ENCODE measurements at places on chromosomes 2 and 18.

GRCh38 chr2:66423391-66424124, 11.4 kb upstream of the MEIS1 start:
- no peak for DNase-seq

DNA sequence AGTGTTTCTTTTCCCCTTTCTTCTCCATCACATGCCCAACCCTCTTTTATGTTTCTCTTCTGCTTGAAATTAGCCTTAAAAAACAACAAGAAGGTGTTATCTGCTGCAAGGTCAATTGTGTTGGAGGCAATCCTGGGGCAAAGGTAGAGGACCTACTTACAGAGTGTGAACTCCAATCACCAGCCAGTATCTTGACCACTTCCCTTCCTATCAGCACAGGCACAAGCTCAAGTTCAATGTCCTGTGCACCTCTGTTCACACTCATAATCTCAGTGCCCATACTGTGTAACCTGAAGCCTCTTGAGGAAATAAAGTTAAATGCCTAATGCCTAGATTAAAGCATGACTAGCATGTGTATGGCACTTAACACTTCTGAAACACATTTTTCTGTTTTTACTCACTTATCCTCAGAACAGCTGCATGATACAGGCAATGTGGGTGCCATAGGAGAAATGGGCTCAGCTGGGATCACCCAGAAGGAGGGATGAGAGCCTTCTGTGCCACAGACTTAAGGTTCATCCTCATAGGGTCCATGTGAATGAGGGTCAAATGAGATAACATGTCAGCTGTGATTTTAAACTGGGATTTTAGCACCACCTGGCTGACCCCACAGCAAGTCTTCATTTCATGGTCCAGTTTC, 701.5 kb downstream of the BCL11A start:
- DNase-seq: no peak

- no peak for DNase-seq
Observed at GRCh38 chr2:112065486-112065885, 10.4 kb downstream of the TMEM87B start.

DNA sequence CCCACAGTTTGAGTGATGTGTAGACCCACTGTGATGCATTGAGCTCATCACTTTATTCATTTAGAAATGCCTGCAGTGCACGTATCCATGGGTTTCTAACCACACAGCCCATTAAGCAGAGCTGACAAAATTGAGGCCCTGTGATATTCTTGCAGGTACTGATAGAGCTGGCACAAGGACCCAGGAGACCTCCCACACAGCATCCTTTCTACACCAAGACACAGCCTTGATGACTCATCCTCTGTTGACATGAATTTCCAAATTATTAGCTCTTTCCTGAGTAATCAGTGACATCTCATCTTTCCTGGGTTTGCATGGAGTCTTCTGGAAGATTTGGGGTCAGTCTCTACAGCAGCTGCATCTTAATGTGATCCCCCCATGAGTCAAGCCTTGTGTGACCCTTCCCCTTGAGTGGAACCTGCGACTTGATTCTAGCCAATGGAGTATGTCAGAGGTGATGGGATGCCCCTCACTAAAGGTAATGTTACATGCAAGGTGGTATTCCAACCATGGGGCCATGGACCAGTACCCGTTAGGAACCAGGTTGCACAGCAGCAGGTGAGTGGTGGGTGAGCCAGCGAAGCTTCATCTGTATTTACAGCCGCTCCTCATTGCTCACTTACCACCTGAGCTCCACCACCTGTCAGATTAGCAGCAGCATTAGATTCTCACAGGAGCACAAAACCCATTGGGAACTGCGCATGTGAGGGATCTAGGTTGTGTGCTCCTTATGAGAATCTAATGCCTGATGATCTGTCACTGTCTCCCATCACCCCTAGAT, 181.1 kb upstream of the ARL4C start:
- no peak for DNase-seq

DNA sequence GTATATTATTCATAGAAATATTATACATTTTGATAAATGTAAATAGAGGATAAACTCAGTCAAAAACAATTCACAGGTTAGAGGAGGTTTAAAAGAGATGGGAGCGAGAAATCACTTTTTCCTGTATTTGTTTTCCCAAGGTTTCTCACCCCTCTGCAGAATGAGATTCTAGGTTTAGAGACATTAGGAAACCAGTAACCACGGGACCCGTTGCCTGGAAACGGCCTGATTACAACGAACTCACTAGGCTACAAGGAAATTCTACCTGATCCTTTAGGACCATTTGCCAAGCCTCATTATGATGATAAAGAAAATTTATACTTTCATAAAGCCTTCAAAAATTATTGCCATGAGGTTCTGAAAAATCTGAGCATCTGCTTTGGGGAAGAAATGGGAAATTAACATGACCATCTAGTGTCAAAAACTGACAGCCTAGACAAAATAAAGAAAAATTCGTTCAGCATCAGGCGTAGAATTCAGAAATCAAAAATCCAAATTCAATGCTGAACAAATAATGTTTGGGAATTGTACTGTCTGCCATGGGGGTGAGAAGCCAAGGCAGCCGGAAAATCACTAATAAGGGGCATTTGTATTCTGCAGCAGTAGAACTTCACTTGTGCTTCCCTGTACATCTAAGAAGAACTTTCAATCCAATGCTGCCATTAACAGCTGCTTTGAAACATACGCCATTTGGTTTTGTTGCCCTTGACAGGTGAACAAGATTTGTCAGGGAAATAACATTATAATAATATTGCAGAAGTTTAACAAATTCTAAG, 262.3 kb downstream of the NRXN1 start:
- DNase-seq: no peak

GRCh38 chr2:101698014-101698843, 722 bp downstream of the MAP4K4 start:
- DNase-seq: peak; percentile 49

DNA sequence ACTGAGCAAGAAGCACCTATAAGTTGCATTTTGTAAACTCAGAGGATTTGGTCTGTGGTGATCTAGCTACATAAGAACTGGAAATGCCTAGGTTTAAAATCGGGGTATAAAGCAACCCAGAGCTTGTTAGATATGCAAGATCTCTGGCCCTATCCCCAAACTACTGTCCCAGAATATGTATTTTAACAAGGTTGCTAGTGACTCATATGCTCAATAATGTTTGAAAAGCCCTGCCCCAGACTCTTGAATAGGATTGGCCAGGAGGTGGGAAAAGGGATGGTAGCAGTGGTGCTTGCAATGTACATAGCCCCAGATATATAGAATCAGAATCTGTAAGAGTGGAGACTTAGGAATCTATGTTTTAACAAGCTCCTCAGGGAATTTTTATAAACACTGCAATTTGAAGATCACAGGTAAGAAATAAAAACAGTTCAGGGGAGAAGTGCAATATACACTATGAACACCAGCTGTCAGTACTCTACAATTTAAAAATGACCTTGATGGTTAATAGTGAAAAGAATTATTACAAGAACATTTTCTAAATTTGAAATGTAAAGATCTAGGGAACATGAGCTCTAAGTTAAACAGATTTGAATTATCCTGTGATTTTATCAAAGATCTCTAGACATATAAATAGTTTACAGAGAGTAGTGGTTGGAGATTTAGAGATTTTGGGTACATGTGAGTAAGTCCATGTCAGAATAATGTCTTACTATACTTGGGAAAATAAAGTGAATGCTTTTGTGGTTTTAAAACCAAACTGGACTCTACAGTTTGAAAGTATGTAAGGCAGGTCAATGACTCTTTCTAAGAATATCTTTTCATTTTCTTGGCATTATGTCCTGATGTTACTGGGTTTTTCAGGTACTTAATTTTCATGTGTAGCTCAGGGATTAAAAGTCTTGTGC, 7.7 kb upstream of the MMADHC start:
- no peak for DNase-seq

GRCh38 chr2:226256709-226257376, 542.8 kb downstream of the IRS1 start:
- DNase-seq: no peak

GRCh38 chr2:28240937-28241336, 151.7 kb upstream of the FOSL2 start:
- no peak for DNase-seq

GRCh38 chr18:11887328-11888128, 20.6 kb downstream of the MPPE1 start:
- no peak for DNase-seq

DNA sequence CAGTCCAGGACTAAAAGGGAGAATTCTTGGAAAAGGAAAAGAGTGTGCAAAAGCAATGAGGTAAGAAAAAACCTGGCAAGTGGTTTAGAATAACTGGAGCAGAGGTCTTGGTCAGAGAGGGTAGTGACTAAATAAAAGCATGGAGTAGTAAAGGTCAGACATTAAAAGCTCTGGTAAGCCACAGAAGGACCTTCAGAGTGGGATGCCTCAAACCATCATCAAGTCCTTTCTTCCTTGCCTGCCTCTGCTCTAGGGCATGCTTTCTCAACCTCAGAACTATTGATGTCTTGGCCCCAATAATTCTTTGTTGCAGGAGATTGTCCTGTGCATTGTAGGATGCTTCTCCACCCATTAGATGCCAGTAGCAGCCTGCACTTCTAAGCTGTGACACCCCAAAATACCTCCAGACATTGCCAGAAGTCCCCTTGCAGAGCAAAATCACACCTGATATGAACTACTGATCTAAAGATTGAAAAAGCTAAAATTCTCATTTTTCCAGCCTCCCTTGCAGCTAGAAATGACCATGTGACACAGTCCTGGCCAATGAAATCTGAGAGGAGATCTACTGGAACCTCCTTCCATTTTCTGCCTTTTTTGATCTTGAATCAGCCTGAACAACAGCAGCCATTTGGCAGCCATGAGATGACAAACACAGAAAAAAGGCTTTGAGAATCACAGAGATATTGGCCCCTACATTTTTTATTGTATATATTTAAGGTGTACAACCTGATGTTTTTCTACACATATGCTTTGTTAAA, 48.1 kb downstream of the EVA1A start:
- DNase-seq: no peak

DNA sequence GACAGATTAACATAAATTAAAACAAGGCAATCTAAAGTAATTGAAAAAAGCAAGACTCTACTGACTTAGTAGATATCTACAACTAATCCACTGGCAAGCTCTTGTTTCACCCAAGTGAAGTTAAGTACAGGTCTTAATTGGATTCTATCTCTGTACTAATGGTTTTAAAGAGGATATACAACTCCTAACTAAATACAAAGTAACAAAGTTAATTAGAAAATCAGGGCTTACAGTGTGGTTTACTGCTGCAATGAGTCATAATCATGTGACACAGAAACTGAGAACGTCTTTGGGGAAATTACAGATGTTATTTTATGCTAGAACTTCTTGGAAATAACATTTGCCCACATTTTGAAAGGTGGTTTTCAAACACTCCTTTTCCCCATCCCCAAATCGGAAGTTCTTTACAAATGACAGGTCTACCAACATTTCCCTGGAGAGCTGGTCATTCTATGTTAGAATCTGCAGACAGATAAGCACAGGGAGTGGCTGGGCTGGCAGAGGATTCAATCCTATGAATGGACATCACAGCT, 245.3 kb downstream of the STK39 start:
- peak; percentile 25 for DNase-seq

DNA sequence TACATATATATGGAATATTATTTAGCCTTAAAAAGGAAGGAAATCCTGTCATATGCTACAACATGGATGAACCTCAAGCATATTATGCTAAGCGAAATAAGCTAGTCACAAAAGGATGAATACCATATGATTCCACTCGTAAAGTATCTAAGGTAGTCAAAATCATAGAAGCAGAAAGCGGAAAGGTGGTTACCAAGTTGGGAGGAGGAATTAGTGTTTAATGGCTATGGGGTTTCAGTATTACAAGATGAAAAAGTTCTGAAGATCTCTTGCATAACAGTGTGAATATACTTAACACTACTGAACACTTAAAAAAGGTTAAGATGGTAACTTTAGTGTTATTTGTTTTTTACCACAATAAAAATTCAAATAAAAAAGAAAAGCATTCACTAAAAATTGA, 99.0 kb downstream of the MGAT5 start:
- DNase-seq: no peak
